Fibroblast of skin of back (primary cell): ENCODE measurements at places on chromosomes 11 and 22.

GRCh38 chr11:122584670-122585069, 70.9 kb upstream of the UBASH3B start:
- DNase-seq: no peak

DNA sequence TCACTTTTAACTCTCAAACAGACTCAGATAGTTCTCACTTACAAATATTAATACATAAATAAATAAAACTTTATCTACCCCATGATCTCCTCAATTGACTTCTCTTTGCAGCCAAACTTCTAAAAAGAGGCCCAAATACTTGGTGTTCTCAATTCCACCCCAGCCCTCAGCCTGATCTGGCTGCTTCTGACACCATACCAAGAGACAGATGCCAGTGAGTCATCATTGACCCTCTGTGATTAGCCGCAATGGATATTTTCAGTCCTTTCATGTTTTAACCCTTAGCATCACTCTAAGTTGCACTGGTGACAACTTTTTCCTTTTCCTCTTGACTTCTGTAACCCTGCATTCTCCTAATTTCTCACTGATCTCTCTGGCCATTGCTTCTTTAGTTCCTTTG, 184.1 kb upstream of the ARHGAP20 start:
- DNase-seq: peak; percentile 76

- no peak for DNase-seq
Observed at GRCh38 chr11:120899720-120900119, 124.2 kb upstream of the TBCEL start.

DNA sequence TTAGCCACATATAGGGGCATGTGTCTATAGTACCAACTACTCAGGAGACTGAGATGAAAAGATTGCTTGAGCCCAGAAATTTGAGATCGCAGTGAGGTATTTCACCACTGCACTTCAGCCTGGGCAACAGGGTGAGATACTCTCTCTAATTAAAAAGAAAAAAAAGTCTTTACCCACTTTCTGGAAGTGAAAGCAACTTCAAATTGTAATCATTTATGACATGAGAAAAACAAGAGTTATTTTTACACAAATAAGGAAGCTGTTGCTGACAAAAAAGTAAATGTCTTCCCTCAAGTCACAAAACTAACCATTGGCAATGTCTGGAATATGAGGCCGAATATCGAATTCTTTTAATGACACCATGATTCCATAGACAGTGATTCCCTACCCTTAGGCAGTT, 71.4 kb downstream of the GLYATL1 start:
- no peak for DNase-seq

- DNase-seq: no peak
Observed at GRCh38 chr11:129972611-129973010, 30.0 kb downstream of the PRDM10 start.

- peak; percentile 69 for DNase-seq
Observed at GRCh38 chr11:859394-860131, 16.9 kb downstream of the TSPAN4 start.
